ENCODE measurements at places on chromosomes 1 and 21. TPM values are rescaled to one million over a fixed set of nuclear protein-coding genes. Genes with fewer than 3 reads are reported as not detected.

Gene MIS18A
- 2.8 TPM for total RNA-seq

Gene GRIK3
- not detected for total RNA-seq

Gene FCER1G
- 12.3 TPM for total RNA-seq

Gene TDRD5
- not detected for total RNA-seq

Gene C1orf185
- total RNA-seq: not detected

Gene CELA3B
- not detected for total RNA-seq

Gene CFHR5
- not detected for total RNA-seq

Gene PIK3CD
- 204 TPM for total RNA-seq

GRCh38 chr1:219189021-219189824 lies 15.5 kb downstream of the LYPLAL1 start:
- peaks cover 20% of the 10 kb centered on the region for H3K4me1 ChIP-seq
- no peaks in the 10 kb centered on the region for H3K36me3 ChIP-seq
- no peak overlapping the region for H3K27ac ChIP-seq
- no peak overlapping the region for H3K4me3 ChIP-seq
- no peaks in the 10 kb centered on the region for H3K27me3 ChIP-seq

- peaks cover 27% of the 10 kb centered on the region for H3K4me1 ChIP-seq
- no peak overlapping the region for H3K4me3 ChIP-seq
- DNase-seq: peak; percentile 41
- no peaks in the 10 kb centered on the region for H3K36me3 ChIP-seq
These were observed 13.3 kb downstream of the POLR3GL start for GRCh38 chr1:145977486-145978470.

DNA sequence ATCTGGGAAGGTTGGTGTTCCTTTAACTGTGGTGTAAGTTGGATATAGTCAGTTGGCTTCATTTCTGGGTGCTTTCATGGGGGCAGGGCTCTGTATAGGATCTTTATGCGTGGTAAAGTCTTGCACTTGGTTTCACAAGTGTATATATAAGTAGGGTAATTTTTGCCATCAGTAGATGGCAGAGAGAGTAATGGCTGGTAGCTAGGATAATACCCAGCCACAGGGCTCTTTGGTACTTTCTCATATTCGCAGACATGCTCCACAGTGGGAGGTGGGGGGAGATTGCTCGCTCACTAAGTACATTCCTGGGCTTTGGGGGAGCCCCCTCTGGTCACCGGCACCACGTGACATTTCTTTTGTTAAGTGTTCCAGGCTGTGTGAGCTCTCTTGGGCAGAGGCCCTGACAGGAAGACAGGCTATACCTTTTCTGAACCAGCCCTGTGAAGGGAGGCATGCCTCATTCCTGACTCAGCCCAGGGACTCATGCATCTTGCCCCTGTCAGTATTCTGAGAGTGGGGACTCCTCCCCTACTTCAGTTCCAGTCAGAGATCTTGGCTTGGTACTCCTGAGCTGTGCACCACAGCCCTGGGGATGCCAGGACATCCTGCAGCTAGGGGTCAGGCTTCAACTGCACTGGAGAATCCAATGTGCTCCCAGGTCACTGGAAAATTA lies 37.6 kb downstream of the FCRL2 start:
- no peak overlapping the region for H3K4me3 ChIP-seq
- H3K36me3 ChIP-seq: no peaks in the 10 kb centered on the region

DNA sequence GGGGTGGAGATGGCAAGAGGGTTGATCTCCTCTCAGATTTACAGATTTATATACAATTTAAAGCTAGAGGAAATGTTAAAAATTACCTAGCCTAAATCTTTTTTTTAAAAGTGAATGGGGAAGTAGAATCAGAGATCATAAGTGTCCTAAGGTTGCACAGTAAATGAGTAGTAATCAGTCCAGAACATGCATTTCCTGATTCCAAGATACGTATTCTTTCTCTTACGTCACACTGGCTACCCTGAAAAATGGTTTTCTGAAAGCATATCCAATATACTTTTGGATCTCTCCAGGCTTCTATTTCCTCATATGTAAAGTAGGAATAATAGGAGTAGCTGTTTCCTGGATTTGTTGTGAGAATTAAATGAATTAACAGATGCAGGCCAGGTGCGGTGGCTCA lies 11.7 kb downstream of the GADD45A start:
- peaks cover 3% of the 10 kb centered on the region for H3K36me3 ChIP-seq
- H3K27me3 ChIP-seq: peaks cover 10% of the 10 kb centered on the region
- no peak for DNase-seq
- no peak overlapping the region for H3K4me3 ChIP-seq
- H3K27ac ChIP-seq: no peak overlapping the region

DNA sequence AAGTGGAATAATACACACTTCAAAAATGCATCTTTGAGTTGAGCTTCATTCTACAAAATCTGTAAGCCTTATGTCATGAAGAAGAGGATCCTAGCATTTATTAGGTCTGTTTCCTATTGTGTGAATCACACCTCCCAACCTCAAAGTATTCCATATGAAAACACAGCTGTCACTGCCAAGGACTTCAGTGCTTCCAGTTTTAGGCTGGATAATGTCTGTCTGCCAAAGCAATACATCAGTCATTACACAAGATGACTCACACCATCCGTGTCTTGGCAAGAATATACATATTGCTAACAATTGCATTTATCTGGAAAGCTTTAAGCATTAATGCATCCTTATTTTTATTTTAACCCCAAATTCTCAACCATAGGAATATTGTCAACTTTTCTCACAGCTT lies 125.7 kb upstream of the TMPRSS15 start:
- H3K36me3 ChIP-seq: no peaks in the 10 kb centered on the region
- H3K27me3 ChIP-seq: no peaks in the 10 kb centered on the region
- no peaks in the 10 kb centered on the region for H3K4me1 ChIP-seq
- H3K4me3 ChIP-seq: no peak overlapping the region

DNA sequence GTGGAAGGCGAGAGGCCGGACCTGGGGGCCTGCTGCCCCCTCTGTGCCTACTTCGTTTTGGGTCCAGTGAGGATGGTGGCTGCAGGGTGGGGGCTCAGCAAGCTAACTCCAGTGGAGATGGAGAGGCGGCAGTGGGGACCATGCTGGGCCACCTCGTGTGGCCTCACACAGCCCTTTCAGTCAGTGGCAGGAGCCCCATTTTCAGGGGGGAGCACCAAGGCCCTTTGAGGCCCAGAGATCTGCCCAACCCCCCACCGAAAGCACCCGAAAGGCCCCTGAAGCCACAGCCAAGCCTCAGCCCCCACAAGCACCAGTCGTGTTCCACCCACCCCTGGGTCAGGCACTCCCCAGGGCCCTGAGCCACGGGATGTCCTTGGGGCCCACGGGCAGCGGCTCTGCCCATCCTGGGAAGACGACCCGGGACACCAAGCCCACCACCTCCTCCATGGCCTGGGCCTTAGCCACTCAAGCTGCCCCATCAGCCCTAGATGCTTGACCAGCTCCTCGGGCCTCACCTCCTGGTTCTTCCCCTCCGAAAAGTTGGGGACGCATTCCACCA lies 345 bp downstream of the FTCD start:
- H3K27me3 ChIP-seq: no peaks in the 10 kb centered on the region
- H3K4me3 ChIP-seq: no peak overlapping the region
- no peak for DNase-seq
- no peaks in the 10 kb centered on the region for H3K4me1 ChIP-seq

- no peaks in the 10 kb centered on the region for H3K36me3 ChIP-seq
- no peak overlapping the region for H3K4me3 ChIP-seq
- H3K27ac ChIP-seq: no peak overlapping the region
- DNase-seq: peak; percentile 30
- no peaks in the 10 kb centered on the region for H3K27me3 ChIP-seq
- H3K4me1 ChIP-seq: peaks cover 13% of the 10 kb centered on the region
These were observed 32.8 kb upstream of the IFNAR2 start for GRCh38 chr21:33196941-33197374.

- H3K4me1 ChIP-seq: no peaks in the 10 kb centered on the region
- DNase-seq: no peak
- no peak overlapping the region for H3K4me3 ChIP-seq
- H3K27me3 ChIP-seq: no peaks in the 10 kb centered on the region
- H3K27ac ChIP-seq: no peak overlapping the region
- peaks cover 2% of the 10 kb centered on the region for H3K36me3 ChIP-seq
These were observed 32.6 kb upstream of the LEPR start for GRCh38 chr1:65387821-65388220.

GRCh38 chr21:43687566-43688399 lies 28.4 kb downstream of the RRP1B start:
- peaks cover 6% of the 10 kb centered on the region for H3K36me3 ChIP-seq
- H3K4me1 ChIP-seq: peaks cover 2% of the 10 kb centered on the region
- DNase-seq: no peak
- peak overlapping the region; percentile 32 for H3K27ac ChIP-seq
- H3K4me3 ChIP-seq: no peak overlapping the region

- H3K27me3 ChIP-seq: no peaks in the 10 kb centered on the region
- no peak overlapping the region for H3K27ac ChIP-seq
- DNase-seq: no peak
- H3K4me3 ChIP-seq: no peak overlapping the region
These were observed 87.5 kb downstream of the ASTN1 start for GRCh38 chr1:177077006-177077405.

GRCh38 chr1:216779686-216780085 lies 56.5 kb upstream of the ESRRG start:
- no peak for DNase-seq
- H3K4me1 ChIP-seq: no peaks in the 10 kb centered on the region
- H3K27ac ChIP-seq: no peak overlapping the region
- H3K36me3 ChIP-seq: no peaks in the 10 kb centered on the region
- no peaks in the 10 kb centered on the region for H3K27me3 ChIP-seq
- no peak overlapping the region for H3K4me3 ChIP-seq

- H3K27me3 ChIP-seq: peaks cover 10% of the 10 kb centered on the region
- peaks cover 2% of the 10 kb centered on the region for H3K4me1 ChIP-seq
- H3K27ac ChIP-seq: no peak overlapping the region
- DNase-seq: no peak
- no peak overlapping the region for H3K4me3 ChIP-seq
These were observed 89.5 kb upstream of the RAB4A start for GRCh38 chr1:229181419-229181818.

GRCh38 chr21:31185663-31186062 lies 147.4 kb upstream of the KRTAP19-8 start:
- DNase-seq: no peak
- H3K27ac ChIP-seq: peak overlapping the region; percentile 94
- H3K27me3 ChIP-seq: no peaks in the 10 kb centered on the region

DNA sequence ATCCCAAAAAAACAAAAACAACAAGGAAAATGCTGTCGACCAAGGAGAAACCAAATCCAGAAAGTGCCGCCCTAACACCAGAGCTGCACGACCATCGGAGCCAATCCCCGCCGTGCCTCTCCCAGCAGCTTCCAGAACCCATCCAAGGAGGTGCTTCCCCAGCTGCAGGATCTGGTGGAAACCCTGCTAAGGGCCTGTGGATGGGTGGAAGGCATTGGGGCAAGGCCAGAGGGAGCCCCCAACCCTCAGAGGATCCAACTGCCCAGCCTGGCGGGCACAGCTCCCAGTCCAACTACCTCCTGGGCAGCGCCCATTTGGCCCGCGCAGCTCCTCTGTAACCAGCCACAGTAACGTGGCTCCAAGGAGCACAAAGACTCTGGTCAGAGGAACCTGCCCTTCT lies 81.6 kb downstream of the NPHP4 start:
- no peak for DNase-seq
- peaks cover 5% of the 10 kb centered on the region for H3K4me1 ChIP-seq
- no peak overlapping the region for H3K4me3 ChIP-seq
- no peaks in the 10 kb centered on the region for H3K36me3 ChIP-seq
- H3K27me3 ChIP-seq: no peaks in the 10 kb centered on the region

DNA sequence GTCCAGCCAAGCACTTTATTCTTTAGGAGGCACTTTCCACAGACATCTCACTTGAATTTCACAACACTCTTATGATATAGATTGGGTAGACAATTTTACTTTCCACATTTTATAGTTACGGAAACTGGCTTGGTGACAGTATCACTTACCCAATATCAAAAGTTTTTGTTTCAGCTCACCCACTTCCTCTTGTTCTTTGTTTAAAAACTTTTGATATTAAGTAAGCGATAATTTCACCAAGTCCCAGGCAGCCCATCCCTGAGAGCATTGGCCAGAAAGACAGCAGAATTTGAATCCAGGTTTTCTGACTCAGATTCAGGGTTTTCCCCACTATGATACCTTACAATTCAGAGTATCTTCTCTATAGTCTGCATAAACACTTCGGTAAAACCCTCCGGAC lies 60.0 kb downstream of the LRIG2 start:
- H3K27me3 ChIP-seq: no peaks in the 10 kb centered on the region
- H3K27ac ChIP-seq: peak overlapping the region; percentile 72
- H3K4me3 ChIP-seq: no peak overlapping the region
- no peaks in the 10 kb centered on the region for H3K36me3 ChIP-seq

DNA sequence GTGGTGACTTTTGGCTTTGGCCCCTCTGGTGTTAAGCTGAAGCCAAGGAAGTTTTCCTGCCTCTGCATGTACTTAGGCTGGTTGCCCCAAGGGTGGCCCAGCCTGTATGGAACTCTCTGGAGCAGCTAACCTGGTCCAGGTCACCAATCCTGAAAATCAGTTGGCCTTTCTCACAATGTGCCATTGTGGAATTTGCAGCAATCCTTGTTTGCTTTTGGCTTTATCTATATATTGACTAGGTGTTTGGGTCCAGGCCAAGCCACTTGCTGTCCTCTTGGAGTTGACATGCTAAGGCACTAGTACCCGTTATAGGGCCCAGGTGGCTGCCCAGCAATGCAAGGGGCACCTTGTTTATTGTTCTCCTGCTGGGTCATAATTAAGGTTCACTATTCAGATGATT lies 124.6 kb downstream of the CAMTA1 start:
- no peak overlapping the region for H3K4me3 ChIP-seq
- no peak for DNase-seq
- H3K27ac ChIP-seq: no peak overlapping the region
- peaks cover 3% of the 10 kb centered on the region for H3K4me1 ChIP-seq
- H3K27me3 ChIP-seq: peaks cover 34% of the 10 kb centered on the region
- no peaks in the 10 kb centered on the region for H3K36me3 ChIP-seq

DNA sequence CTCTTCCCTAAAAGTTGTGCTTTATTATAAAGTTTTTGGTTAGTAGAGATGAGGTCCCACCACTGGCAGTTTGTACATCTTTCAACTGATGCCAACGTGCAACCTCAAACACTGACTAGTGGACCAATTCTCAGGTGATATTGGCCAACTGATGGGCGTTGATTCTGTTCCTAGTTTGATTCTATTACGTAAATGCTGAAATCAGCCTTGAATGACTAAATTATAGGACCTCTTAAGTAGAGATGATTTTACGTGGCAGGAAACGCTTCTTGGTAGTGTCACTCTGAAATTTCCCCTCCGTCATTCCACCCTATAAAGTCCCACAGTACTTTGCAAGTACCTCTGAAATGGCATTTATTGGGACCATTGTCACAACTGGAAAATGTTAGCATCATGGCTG lies 8.8 kb upstream of the FNDC7 start:
- DNase-seq: no peak
- peak overlapping the region; percentile 94 for H3K27ac ChIP-seq
- H3K4me3 ChIP-seq: peak overlapping the region; percentile 73
- H3K36me3 ChIP-seq: peaks cover 13% of the 10 kb centered on the region
